ENCODE measurements at places on chromosomes 3 and 15. TPM values are rescaled to one million over a fixed set of nuclear protein-coding genes. Genes with fewer than 3 reads are reported as not detected.

DNA sequence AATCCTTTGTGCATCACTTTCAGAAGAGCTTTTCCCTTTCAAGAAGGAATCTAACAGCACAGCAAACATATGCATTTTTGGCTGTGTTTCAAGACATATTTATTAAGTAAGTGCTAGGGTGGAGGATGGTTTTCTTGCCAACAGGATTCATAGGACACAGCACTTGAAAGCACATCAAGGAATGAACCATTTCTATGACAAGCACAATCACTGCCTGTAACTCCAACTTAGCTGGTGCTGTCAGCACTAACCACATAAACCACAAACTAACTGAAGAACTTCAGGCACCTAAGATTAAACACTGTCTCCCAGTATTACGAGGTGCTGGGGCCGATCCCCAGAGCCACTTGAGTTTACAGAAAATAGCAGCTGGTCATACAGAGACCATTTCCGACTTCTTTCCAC lies 35.4 kb upstream of the SPRED1 start:
- H3K27me3 ChIP-seq: no peaks in the 10 kb centered on the region
- no peak overlapping the region for H3K4me3 ChIP-seq
- H3K4me1 ChIP-seq: peaks cover 7% of the 10 kb centered on the region
- H3K36me3 ChIP-seq: no peaks in the 10 kb centered on the region
- no peak overlapping the region for H3K27ac ChIP-seq
- DNase-seq: peak; percentile 25

Gene DNAH12
- 1.2 TPM for polyA plus RNA-seq

- H3K4me1 ChIP-seq: peaks cover 4% of the 10 kb centered on the region
- H3K36me3 ChIP-seq: no peaks in the 10 kb centered on the region
- no peak overlapping the region for H3K4me3 ChIP-seq
- peak; percentile 25 for DNase-seq
- H3K27me3 ChIP-seq: no peaks in the 10 kb centered on the region
Measured at GRCh38 chr3:131174752-131175151, 148.1 kb downstream of the NEK11 start.

DNA sequence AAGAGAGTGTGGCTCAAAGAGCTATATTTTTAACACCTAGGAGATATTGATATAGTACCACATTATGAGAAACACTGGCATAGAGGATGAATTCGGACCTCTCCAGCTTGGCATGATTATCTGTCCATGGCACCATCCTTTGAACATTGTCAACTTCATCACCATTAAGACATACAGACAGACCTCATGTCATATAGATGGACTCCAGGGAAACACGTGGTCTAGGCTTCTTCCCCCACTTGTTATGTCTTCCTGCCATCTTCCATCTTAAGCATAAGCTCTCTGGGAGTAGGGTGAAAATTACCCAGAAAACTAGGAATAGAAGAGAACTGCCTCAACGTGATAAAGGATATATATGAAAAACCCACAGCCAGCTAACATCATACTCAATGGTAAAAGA lies 51.8 kb downstream of the OCA2 start:
- H3K36me3 ChIP-seq: no peaks in the 10 kb centered on the region
- H3K27me3 ChIP-seq: no peaks in the 10 kb centered on the region
- H3K4me1 ChIP-seq: no peaks in the 10 kb centered on the region
- no peak for DNase-seq
- H3K27ac ChIP-seq: no peak overlapping the region

Gene ZBTB47
- 5.1 TPM for polyA plus RNA-seq

Gene SMARCC1
- polyA plus RNA-seq: 19.9 TPM

GRCh38 chr15:92661956-92662355 lies 6.4 kb upstream of the FAM174B start:
- H3K27ac ChIP-seq: no peak overlapping the region
- H3K4me3 ChIP-seq: no peak overlapping the region
- H3K27me3 ChIP-seq: peaks cover 4% of the 10 kb centered on the region
- DNase-seq: no peak
- H3K36me3 ChIP-seq: no peaks in the 10 kb centered on the region

DNA sequence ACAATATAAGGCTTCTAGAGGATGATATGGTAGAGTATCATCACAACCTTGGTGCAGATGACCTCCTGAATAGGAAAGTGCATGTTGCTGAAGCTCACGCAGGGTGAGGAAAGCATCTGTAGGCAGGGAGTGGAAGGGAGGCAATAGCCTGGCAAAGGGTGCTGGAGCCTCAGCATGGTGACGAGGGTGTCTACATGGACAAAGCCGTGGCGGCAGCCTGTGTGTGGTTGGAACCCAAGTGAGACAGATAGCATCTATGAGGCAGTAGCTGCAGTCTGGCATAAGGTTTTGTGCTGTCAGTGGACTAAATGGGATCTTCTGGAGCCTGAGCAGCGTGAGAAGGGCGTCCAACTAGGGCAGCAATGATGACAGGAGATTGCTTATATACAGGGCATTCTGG lies 132.5 kb downstream of the DLG1 start:
- no peak overlapping the region for H3K4me3 ChIP-seq
- no peaks in the 10 kb centered on the region for H3K36me3 ChIP-seq
- H3K4me1 ChIP-seq: no peaks in the 10 kb centered on the region

- H3K27ac ChIP-seq: no peak overlapping the region
- no peaks in the 10 kb centered on the region for H3K36me3 ChIP-seq
- H3K27me3 ChIP-seq: no peaks in the 10 kb centered on the region
- no peak overlapping the region for H3K4me3 ChIP-seq
- no peak for DNase-seq
- no peaks in the 10 kb centered on the region for H3K4me1 ChIP-seq
Measured at GRCh38 chr3:140085001-140085400, 150.0 kb downstream of the CLSTN2 start.

Gene SPRED1
- 5.3 TPM for polyA plus RNA-seq

DNA sequence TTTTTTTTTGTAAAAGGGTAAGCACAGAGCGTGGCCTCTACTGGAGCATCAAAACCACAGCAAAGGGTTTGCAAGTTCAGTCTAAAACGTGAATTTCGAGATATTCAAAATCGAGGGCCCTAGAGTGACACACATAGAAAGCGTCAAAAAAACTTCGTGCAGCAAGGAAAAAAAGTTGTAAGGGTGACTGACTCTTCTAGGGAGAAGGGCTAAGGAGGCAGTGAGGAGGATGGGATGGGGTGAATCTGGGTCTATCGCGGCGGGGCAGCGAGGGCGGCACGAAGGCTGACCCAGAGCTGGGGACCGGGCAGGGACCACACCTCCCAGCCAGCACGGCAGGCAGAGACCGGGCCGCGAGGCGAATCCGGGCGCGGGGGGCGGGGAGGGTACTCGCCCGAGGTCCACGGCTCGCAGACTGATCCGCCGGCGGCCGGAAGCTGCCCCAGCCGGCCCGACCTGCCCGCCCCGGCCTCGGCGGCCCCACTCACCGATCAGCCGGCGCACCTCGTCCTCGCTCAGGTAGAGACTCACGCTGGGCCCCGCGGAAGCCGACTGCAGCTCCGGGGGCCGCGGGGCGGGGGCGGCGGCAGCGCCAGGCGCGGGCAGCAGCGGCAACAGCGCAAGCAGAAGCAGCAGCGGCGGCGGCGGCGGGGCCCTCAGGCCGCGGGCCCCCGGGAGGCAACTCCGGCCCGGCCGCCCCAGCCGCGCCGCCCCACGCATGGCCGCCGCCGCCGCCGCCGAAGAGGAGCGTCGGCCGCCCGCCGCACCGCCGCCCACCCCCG lies 533 bp downstream of the RYK start:
- peak overlapping the region; percentile 74 for H3K27ac ChIP-seq
- no peak for DNase-seq
- no peaks in the 10 kb centered on the region for H3K36me3 ChIP-seq
- peaks cover 9% of the 10 kb centered on the region for H3K4me1 ChIP-seq

- H3K27ac ChIP-seq: no peak overlapping the region
- no peak for DNase-seq
- H3K4me1 ChIP-seq: no peaks in the 10 kb centered on the region
- no peak overlapping the region for H3K4me3 ChIP-seq
Measured at GRCh38 chr3:146801492-146801891, 196.3 kb upstream of the PLSCR5 start.

Gene FAM107A
- 63.9 TPM for polyA plus RNA-seq

Gene GNAT1
- 0.05 TPM for polyA plus RNA-seq

DNA sequence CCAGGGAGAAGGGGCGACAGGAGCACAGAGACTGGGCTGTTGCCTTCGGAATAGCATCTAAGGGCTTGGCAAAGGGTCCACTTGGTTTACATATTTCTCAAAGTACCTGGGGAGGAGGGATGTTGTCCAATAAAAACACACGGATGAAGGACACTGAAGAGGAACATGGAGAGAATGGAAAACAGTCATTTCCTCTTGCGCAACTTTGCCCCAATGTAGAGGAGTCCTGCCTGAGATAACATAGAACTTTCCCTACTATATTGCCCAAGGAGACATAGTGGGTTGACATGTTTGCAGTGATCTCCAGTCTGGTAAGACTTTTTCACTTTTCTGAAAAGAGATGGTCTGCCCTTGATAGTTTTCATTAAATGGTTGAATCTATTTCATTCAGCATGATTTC lies 468.8 kb upstream of the SUCLG2 start:
- H3K4me3 ChIP-seq: no peak overlapping the region
- H3K4me1 ChIP-seq: no peaks in the 10 kb centered on the region
- no peaks in the 10 kb centered on the region for H3K36me3 ChIP-seq
- H3K27me3 ChIP-seq: no peaks in the 10 kb centered on the region
- no peak overlapping the region for H3K27ac ChIP-seq
- DNase-seq: no peak

GRCh38 chr3:183275418-183275817 lies 22.4 kb downstream of the B3GNT5 start:
- no peak overlapping the region for H3K4me3 ChIP-seq
- no peaks in the 10 kb centered on the region for H3K36me3 ChIP-seq
- peaks cover 2% of the 10 kb centered on the region for H3K4me1 ChIP-seq
- H3K27ac ChIP-seq: peak overlapping the region; percentile 45
- no peaks in the 10 kb centered on the region for H3K27me3 ChIP-seq

DNA sequence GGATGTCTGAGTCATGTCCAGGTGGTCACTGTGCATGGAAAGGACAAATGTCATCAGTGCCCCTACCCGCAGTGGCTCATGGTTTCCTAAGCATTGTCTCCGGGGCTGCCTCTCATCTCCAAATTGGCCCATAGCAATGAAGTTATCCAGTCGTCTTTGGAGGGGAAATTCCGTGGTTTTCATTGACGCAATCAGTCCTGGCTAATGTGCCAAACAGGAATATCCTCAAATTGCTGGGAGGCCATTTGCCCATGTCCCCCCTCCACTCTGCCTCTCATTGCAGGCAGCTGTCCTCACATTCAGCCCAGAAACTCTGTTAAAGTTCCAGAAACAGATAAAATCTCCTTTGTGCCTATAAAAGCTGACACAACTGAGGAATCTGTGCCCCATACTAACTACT lies 81.6 kb downstream of the MCTP2 start:
- H3K36me3 ChIP-seq: no peaks in the 10 kb centered on the region
- no peaks in the 10 kb centered on the region for H3K4me1 ChIP-seq
- H3K27ac ChIP-seq: no peak overlapping the region
- H3K27me3 ChIP-seq: no peaks in the 10 kb centered on the region
- no peak for DNase-seq

DNA sequence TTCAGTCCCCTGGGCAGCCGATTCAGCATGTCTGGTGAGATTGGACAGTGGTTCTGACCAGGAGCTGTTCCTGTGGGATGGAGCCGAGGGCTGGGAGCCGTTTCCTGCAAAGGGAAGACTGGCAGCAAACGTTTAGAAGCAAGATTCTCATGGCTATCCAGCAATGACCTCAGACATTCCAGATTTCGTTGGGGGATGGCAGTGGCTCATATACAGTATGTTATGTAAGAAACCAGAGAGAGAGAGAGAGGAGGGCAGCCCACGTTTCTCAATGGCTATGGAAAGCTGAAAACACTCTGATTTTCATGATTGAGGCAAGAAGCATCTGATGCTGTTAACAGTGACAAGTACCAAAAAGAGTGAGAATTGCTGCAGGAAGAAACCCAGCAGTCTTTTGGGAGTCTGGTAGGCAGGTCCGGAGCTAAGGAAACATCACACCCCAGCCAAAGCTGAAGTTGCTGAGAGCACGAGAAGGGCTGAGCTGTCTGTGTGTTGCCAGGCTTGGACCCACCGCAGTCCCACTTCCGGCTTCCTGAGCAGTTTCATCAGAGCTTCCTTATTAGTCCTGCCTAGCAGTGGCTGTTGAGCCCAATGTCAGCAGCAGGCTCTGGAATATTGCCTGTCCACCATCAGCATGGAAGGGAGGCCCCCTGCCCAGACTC lies 25.6 kb upstream of the VPS8 start:
- no peak overlapping the region for H3K27ac ChIP-seq
- peaks cover 7% of the 10 kb centered on the region for H3K4me1 ChIP-seq
- no peaks in the 10 kb centered on the region for H3K27me3 ChIP-seq
- DNase-seq: peak; percentile 54

DNA sequence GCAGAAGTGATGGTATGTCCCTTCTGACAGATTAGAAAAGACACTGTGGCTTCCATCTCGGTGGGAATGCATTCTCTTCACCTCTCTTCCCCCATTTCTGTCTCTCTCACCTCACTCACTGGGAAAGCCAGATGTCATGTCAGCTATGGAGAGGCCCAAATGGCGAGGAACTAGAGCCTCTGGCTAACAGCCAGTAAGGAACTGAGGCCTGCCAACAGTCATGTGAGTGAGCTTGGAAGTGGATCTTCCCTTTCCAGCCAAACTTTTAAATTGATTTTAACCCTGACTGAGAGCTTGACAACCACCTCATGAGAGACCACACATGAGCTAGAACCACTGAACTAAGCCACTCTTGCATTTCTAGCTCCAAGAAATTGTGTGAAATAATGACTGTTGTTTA lies 35.2 kb upstream of the CDAN1 start:
- H3K4me3 ChIP-seq: no peak overlapping the region
- no peaks in the 10 kb centered on the region for H3K4me1 ChIP-seq
- H3K36me3 ChIP-seq: peaks cover 6% of the 10 kb centered on the region
- H3K27me3 ChIP-seq: no peaks in the 10 kb centered on the region

DNA sequence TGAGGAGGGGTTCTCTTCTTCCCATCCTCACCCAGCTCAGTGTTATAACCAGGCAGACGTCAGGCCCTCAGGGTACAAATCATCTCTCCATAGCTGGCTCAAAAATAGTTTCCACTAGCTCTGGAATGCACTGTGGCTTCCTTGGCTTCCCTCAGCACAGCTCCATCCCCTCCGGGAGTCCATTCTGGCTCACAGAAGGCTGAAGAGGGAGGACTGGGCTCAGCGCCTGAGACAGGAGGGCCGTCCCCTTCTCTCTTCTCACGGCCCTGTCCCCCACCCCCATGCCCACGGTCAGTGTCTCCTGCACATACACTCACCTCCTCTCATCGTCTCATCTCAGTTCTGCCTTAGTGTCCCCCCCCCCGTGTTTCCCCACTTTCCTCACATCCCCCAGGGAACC lies 50.1 kb downstream of the UMPS start:
- H3K4me3 ChIP-seq: no peak overlapping the region
- H3K27me3 ChIP-seq: no peaks in the 10 kb centered on the region
- peak overlapping the region; percentile 71 for H3K27ac ChIP-seq
- H3K36me3 ChIP-seq: no peaks in the 10 kb centered on the region
- H3K4me1 ChIP-seq: peaks cover 5% of the 10 kb centered on the region

- no peak for DNase-seq
- no peaks in the 10 kb centered on the region for H3K27me3 ChIP-seq
- no peaks in the 10 kb centered on the region for H3K4me1 ChIP-seq
- no peak overlapping the region for H3K4me3 ChIP-seq
Measured at GRCh38 chr3:117084739-117085270, 375.2 kb downstream of the TUSC7 start.

Gene ZNF385D
- polyA plus RNA-seq: 1.7 TPM

Gene WNT5A
- polyA plus RNA-seq: 5.5 TPM

- no peak overlapping the region for H3K27ac ChIP-seq
- no peaks in the 10 kb centered on the region for H3K36me3 ChIP-seq
- DNase-seq: no peak
Measured at GRCh38 chr3:146640955-146641867, 36.1 kb upstream of the PLSCR5 start.

All from thymus (tissue), 14 donors.